ENCODE measurements at places on chromosomes 5 and 9.

DNA sequence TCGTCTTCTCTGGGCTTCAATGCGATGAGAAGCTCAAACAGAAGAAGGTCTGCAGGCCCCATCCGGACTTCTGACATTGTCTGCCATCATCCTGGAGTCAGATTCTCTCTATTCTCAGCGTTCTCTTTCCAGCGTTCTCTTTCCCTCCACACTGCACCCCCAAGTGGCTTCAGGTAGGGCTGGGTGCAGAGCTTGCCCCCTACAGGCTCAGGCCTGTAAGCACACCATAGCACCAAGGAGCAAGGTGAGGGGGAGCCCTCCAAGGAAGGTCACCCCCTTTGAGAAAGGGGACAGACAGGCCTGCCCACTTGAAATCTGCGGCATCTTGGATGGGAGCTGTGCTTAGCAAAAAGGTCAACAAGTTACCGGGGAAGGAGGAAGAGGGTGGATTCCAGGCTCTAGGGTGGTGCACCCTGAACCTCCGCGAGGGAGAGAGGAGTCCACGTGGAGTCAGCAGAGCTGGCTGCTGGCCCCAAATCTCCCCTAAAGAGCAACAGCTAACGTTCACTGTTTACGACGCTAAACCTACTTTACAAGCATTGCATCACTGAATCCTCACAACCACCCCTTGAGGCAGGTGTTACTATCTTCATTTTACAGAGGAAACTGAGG is 27.5 kb downstream of the GPX3 start:
- no peak for DNase-seq

- no peak for DNase-seq
Measured at GRCh38 chr5:24804221-24804681, 159.5 kb upstream of the CDH10 start.

DNA sequence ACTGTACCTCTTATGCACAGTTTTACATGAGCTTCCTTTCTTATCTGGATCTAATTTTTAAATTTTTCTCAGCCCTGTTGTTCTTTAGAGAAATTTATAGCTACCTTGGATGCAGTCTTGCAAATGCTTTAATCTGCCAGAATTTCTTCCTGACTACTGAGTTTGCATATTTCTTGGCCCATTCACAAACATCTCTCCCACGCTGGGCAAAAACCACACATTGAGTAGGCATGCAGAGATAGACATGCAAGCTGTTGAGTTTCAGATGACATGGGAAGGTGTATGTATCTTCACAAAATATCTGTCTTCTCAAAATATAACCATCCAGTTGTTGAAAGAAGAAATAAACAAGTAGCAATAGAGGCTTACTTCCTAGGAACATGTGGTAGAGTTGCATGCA is 101.2 kb downstream of the PARP8 start:
- DNase-seq = no peak

DNA sequence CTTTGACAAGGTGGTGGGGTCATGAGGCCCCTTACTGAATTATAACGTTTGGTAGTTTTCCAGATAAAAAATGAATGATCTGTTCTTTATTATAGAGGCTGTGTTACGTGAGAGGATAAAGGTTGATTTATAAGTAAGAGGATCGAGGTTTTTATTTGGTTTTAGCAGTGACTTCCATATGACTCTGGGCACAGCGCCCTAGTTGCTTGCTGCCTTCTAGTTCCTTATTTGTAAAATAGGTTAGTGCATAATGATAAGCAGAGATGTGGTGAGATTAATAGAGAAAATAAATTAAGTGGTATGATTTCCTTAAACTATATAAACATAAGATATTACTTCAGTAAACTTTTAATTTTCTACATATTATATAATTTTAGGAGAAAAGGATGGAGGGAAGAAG is 29.8 kb downstream of the MRRF start:
- DNase-seq = no peak

GRCh38 chr5:122789461-122790171 is 14.7 kb downstream of the SNX2 start:
- no peak for DNase-seq

GRCh38 chr9:130243015-130243881 is 22.3 kb upstream of the HMCN2 start:
- no peak for DNase-seq

- DNase-seq = no peak
Measured at GRCh38 chr9:68919661-68920060, 94.3 kb downstream of the PRKACG start.

GRCh38 chr5:170341545-170341944 is 44.0 kb upstream of the LCP2 start:
- DNase-seq = no peak

DNA sequence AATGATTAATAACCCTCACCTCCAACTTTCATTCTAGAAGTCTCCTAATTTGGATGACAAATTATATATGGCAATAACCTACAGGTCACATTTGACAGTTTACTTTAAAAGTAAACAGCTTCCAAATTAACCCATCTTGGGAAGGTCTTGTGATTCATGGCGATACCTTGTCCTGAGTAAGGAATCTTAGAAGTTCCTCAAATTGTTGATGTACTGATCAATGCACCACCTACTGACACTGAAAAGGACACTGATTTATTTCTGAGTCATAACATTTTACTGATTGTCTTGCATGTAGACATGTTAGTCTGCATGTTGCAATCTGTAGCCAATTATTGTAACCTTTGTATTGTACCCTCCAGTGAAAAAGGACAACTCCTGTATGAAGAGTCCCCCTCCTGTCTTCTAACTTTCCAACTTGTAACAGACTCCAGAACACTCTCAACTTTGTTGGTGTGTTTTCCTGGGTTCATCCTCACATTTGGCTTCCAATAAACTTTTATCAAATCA is 16.0 kb upstream of the SLC22A5 start:
- no peak for DNase-seq

GRCh38 chr5:136075466-136075891 is 46.7 kb downstream of the TGFBI start:
- DNase-seq = no peak

DNA sequence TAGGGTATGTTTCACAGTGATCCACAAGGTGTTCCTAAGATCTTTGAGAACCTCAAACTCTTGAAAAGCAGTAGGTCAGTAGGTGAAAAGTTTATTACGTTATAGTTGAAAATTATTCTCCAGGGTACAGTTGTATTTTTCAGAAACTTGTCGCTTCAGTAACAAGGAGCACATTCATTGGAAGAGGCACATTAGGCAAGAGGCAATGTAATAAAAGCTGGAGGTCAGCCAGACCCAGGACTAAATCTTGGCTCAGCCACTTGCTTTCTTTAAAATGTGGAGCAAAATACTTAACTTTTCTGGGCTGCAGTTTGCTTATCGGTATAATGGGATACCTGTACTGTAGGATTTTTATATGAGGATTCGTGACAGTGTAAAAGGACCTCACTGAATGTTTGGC is 45.6 kb downstream of the TLE4 start:
- DNase-seq = no peak

DNA sequence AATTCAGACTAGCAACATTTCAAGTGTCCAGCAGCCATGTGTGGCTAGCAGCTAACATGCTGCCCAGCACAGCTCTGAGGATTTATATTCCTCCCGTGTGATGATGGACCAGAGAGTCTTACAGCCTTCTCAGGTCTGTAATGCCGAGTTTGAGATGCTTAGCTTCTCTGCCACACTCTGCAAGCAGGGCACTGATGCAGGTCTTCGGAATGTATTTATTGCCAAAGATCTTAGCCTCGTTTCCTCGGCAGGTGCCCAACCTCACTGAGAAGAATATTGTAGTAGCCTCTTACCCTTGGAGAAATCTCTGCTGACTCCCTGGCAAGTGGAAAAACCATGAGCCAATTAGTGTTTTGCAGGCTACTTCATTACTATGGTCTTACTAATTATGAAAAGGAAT is 3.7 kb upstream of the RAI14 start:
- no peak for DNase-seq

DNA sequence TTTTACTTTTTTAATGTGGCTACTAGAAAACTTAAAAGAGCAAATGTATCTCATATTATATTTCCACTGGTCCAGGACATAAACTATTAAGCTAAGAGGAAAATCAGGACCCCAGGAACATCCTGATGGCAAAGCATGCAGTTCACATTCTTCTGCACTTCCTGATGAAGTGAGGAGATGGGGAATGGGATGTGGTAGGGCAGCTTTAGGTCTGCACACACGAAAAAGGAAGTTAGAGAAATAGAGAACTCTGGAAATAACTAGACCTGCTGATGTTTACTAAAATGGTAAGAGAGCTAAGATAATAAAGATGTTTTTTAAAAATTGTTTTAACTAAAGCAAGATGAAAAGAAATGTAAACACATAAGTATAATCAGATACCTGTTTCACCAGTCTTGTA is 39.7 kb upstream of the NIPBL start:
- DNase-seq = no peak

DNA sequence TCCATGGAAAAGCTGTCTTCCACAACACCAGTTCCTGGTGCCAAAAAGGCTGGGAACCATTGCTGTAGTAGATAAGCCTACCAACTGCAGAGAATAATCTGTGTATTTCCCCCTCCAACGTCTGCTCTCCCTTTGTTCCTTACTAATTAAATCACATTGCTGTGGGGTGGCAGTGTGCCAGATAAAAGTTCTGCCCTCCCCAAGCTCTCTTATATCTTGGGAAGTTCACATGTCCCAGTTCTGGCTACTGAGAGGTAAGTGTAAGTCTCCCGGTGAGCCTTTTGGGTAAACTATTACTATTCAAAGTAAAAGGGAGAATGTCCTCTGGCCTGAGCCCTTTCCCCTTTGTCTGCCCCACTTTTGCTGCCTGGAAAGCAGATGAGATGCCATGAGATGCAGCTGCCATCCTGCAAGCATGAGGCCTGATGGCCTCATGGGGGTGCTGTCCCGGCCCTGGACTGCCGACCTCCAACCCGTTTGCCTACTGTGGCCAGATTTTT is 14.7 kb downstream of the ENC1 start:
- DNase-seq = no peak

- no peak for DNase-seq
Measured at GRCh38 chr9:123268199-123268464, 254 bp downstream of the STRBP start.

GRCh38 chr9:120839146-120839545 is 3.6 kb downstream of the PSMD5 start:
- no peak for DNase-seq

- DNase-seq = no peak
Measured at GRCh38 chr9:133775951-133776905, 38.1 kb upstream of the SARDH start.

- no peak for DNase-seq
Measured at GRCh38 chr5:78983601-78984438, 1.3 kb downstream of the ARSB start.

GRCh38 chr9:68794898-68795297 is 89.9 kb downstream of the PIP5K1B start:
- no peak for DNase-seq

DNA sequence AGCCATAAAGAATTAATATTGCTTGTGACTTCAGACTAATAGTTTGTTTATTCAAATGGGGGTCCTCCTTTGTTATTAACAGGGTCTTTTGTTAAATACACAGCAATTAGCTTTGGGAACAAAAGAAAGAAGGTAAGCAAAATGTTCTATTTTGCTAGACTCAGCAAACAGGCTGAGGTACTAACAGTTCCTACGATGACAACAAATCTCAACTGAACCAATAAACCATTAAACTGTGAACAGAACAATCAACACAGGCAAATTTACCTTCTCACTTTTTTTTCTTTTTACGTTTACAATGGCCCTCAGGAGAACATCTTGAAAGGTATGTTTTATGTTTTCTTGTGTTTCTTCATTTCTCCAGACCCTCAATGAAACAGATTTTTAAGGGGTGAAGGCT is 207.2 kb downstream of the NFIB start:
- no peak for DNase-seq

GRCh38 chr5:118076490-118076889 is 911.9 kb downstream of the DTWD2 start:
- no peak for DNase-seq

DNA sequence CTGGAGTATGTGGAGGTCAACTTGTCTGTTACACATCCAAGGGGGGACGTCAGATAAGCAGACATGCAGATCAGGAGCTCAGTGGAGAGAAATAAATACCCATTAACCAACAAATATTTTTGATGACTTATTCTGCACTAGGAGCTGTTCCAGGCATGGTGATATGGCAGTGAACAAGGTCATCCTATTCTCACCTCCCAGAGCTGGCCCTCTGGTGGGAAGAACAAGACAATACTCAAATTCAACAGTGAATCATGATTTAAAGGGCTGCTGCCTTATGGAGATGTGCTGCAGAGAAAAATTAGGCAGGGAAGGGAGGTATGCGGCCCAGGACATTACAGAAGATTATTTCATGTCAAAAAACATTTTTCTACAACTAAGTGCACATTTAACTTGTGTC is 36.5 kb downstream of the SYK start:
- DNase-seq = no peak

Data from SIG-M5 (cell line).